KBM-7 (cell line): ENCODE measurements at places on chromosomes 12 and 14.

- no peak for DNase-seq
Measured at GRCh38 chr12:32494656-32495055, 95.3 kb downstream of the FGD4 start.

GRCh38 chr14:100589760-100590469, 2.7 kb upstream of the BEGAIN start:
- no peak for DNase-seq

DNA sequence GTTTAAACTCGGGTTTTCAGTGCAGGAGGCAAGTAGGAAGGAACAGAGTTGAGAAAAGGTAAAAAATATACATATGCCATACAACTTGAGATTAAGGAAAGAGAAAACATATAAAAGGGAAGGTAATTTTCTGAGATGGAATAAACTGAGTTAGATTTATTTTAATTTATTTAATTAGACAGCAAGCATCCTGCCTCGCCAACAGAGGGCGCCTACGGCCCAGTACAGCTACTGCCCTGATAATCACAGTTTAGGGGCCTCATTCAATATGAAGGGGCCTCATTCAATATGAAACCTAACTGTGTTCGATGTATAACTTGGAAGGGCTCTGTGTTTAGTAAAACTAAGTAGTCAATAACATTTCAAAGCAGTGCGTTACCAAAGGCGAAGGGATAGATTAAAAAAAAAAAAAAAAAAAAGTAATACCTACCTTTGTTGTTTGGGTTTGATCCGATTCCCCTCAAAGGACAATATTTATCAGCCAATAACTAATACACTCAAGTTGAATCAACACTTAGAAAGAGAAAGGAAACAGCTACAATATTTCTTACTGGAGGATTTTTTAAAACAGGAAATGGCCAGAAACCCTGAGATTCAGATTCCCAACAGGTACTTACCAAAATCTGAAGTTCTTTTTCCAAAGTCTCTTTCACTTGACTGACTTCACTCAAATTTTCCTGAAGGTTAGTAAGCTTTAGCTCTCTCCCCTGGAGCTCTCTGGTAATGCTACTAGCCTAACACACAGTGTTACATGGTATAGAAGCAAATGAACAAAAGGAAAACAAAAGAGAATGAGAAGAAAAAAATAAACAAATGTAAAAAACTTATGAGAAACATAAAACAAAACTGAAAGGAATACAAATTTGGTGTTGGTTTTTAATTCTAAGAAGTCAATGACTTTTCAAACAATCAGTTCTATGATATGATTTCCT, 70.0 kb upstream of the VPS33A start:
- peak; percentile 35 for DNase-seq

- no peak for DNase-seq
Measured at GRCh38 chr12:4562034-4562657, at the start of gene DYRK4. DYRK4 (plus strand) TSS chr12:4562208; CDS start chr12:4562246, 38 bp downstream.

GRCh38 chr14:98345161-98345560, 926.8 kb downstream of the BCL11B start:
- no peak for DNase-seq

DNA sequence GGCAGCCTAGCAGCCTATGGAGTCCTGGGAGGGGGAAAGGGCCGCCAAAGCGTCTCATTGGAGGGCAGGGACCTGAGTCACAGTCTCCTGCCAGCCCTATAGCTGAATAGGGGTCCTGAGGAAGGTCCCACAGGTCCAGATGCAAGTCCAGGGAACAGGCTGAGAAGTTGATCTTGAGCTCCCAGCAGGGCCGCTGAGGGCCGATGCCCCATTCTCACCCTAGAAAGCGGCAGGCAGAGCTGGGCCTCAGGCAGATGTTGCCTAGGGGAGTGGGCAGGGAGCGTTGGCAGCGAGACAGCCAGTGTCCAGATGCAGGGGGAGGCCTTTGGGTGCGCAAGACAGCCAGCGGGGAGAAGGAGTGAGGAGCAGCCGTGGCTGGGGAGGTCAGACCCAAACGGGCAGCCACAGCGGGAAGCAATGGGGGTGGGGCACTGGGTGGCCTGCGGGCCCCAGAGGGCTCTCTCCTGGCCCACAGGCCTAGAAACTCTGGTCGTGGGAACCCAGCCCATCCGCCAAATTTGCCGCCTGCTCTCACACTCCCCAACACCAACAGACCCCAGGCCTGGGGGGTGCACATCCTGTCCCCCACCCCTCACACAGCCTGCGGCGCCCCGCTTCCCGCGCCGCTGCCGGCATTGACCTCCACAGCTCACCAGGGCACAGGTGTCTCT, 1.1 kb downstream of the HDAC7 start:
- no peak for DNase-seq

GRCh38 chr14:19771895-19772430, 1.3 kb upstream of the OR4M1 start:
- no peak for DNase-seq

GRCh38 chr12:131098178-131098981, 144.7 kb downstream of the ADGRD1 start:
- no peak for DNase-seq

DNA sequence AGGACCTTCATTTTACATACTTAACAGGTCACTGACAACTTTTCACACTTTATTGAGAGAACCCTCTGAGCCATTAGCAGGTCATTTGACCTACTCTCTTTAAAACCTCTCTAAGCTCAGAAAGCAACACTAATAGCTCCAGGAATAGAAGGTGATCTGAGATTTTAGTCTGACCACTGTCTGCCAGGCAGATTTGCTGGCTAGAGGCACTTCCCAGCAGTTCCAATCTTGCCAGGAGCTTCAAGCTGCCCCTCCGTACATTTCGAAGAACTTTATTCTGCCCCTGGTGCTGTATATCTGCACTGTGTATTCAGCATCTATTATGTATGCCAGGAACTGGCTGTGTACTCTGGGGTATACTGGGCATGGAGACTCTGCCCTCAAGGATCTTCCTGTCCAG, 56.3 kb downstream of the GPHB5 start:
- no peak for DNase-seq

DNA sequence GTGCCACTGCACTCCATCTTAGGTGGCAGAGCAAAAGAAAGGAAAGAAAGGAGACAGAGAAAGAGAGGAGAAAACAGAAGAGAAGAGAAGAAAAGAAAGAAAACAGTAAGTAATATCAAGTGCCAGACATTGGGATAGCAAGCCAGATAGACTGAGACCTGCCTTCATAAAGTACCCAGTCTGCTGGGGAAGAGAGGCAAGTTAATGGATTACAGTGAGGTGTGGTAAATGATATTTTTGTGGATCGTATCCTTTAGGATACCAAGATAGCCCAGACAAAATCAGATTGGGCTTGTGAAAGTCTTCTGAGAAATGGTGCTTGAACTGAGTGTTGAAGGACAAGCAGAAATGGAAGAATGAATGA, 1.5 kb upstream of the SPTSSA start:
- no peak for DNase-seq

DNA sequence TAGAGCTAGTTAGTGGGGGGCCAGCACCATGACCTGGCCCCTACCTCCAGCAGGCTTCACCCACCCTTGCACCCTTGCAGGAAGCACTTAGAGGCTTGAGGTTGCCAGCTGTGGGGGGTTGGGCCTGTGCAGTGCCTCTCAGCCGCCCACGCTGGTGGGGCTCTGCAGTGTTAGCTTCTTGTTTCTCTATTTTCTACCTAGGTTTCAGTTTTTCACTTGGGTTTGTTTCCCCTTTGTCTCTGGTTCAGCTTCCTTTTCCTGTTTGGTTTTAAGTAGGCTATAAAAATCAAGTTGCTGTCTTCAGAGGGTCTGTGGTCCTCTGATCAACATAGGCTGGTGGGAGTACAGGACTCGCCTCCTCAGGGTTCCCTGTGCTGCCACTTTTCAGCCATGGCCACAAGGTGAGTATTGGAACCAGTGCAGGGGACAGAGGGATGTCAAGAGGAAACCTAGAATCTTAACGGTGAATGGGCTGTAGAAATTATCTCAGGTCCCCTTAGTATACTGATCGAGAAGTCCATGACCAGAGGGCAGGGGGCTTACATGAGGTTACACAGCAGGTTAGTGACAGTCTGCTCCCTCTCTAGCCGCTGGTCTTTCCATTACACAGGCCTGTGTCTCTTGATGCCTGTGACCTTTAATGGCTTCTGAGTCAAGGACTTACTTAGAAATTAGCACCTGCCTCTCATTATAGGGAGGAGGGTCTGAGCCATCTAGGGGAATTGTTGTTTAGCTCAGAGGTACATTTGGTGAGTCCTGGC, at the start of gene EVL:
EVL (plus strand) TSS at position 312 of the 761 bp plus-strand sequence; CDS start at position 391, 79 bp downstream.
- peak; percentile 96 for DNase-seq

GRCh38 chr14:94617988-94618822, 6.0 kb downstream of the SERPINA3 start:
- no peak for DNase-seq

- DNase-seq, result peak; percentile 95
Measured at GRCh38 chr12:122081697-122082221, 3.2 kb downstream of the MLXIP start.

DNA sequence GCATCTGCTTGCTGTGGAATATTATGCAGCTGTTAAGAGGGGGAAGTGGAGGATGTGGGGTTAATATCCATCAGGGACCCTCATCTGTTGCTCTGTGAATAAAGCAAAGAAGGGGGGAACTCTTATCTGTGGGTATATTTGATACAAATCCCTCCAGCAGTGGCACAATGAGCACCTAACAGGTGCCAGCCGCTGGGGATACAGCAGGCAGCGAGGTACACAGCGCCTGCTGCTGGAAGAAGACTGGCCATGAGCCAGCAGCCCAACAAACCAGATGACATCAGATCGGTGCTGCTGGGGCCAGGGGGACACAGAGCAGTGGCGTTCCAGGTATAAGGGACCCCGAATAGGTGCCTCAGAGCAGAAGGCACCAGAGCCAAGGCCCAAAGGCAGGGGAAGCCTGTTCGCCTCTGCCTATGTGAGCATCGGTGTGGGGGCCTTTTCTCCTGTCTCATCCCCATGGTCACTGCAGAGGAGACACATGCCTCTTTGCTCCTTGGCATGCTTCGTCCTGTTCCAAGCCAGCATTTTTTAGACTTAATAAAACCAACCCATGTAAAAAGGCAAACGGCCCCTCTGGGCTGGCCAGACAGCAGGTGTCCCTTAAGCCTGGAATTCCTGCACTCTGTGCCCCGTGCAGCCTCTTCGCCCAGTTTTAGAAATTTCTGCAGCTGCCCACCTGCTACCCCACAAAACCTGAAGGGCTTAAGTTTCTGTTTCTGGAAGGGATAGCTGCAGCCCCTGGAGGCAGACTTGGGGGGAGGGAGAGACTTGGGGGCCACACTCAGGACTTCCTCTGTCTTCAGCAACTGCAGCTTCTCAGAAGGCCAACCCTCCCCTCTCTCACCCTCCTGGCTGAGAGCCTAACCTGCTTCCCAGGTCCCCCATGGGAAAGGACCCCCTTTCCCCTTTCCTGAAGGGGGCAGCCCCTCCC, 1.6 kb upstream of the CKB start:
- DNase-seq, result no peak

GRCh38 chr12:132202929-132203721, 58.9 kb downstream of the NOC4L start:
- no peak for DNase-seq
